Naive B cell (primary cell): ENCODE measurements at places on chromosomes 2 and 18. TPM values are rescaled to one million over a fixed set of nuclear protein-coding genes. Genes with fewer than 3 reads are reported as not detected.
A peak's percentile ranks its signal among the peaks of the same experiment; 100 is the strongest.

Gene TXNDC2
- polyA plus RNA-seq: not detected

Gene DSG4
- polyA plus RNA-seq: not detected

Gene CDCA7
- 1.9 TPM for polyA plus RNA-seq

Gene MZT2B
- polyA plus RNA-seq: 157 TPM

Gene STAM2
- 2.8 TPM for polyA plus RNA-seq

Gene TUBA4B
- polyA plus RNA-seq: not detected

Gene REEP1
- not detected for polyA plus RNA-seq

Gene HOXD11
- polyA plus RNA-seq: not detected

Gene SLC4A5
- 0.82 TPM for polyA plus RNA-seq

Gene CCDC74A
- polyA plus RNA-seq: 0.27 TPM

Gene STAT4
- 0.92 TPM for polyA plus RNA-seq

Gene LBX2
- not detected for polyA plus RNA-seq

Gene PLEK
- polyA plus RNA-seq: 130 TPM

Gene ABCG5
- not detected for polyA plus RNA-seq

GRCh38 chr18:26487437-26487836 is 60.9 kb downstream of the KCTD1 start:
- H3K27ac ChIP-seq: no peak overlapping the region
- no peaks in the 10 kb centered on the region for H3K4me1 ChIP-seq
- H3K4me3 ChIP-seq: no peak overlapping the region

- H3K4me1 ChIP-seq: peaks cover 15% of the 10 kb centered on the region
- no peak overlapping the region for H3K27ac ChIP-seq
- no peak for DNase-seq
- H3K27me3 ChIP-seq: peaks cover 14% of the 10 kb centered on the region
Measured at GRCh38 chr18:31649978-31650719, 34.2 kb downstream of the B4GALT6 start.

- H3K27me3 ChIP-seq: peaks cover 5% of the 10 kb centered on the region
- H3K4me1 ChIP-seq: no peaks in the 10 kb centered on the region
- no peak overlapping the region for H3K4me3 ChIP-seq
- DNase-seq: no peak
- H3K27ac ChIP-seq: no peak overlapping the region
Measured at GRCh38 chr2:210681491-210681890, 125.1 kb downstream of the CPS1 start.

- no peak overlapping the region for H3K4me3 ChIP-seq
- no peak overlapping the region for H3K27ac ChIP-seq
- H3K4me1 ChIP-seq: no peaks in the 10 kb centered on the region
- no peaks in the 10 kb centered on the region for H3K27me3 ChIP-seq
- H3K36me3 ChIP-seq: no peaks in the 10 kb centered on the region
Measured at GRCh38 chr2:128867311-128867710, 548.6 kb upstream of the HS6ST1 start.

GRCh38 chr2:217099561-217099960 is 239.7 kb upstream of the TNP1 start:
- no peak overlapping the region for H3K27ac ChIP-seq
- peaks cover 4% of the 10 kb centered on the region for H3K4me1 ChIP-seq
- no peak overlapping the region for H3K4me3 ChIP-seq
- no peaks in the 10 kb centered on the region for H3K36me3 ChIP-seq

DNA sequence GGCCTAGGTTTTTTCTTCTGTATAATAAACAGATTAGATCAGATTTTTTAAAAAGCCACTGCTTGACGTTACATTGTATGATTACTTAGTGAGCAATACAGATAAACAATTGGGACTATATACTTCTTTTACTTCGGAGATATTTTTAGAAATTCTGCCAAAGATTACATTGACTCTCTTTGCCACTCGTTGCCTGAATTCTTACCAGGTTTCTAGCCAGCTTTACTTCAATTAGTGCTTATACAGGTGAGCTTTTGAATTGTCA is 156.6 kb downstream of the HAUS1 start:
- no peak overlapping the region for H3K4me3 ChIP-seq
- peaks cover 20% of the 10 kb centered on the region for H3K4me1 ChIP-seq
- H3K36me3 ChIP-seq: peaks cover 23% of the 10 kb centered on the region
- no peak overlapping the region for H3K27ac ChIP-seq
- no peaks in the 10 kb centered on the region for H3K27me3 ChIP-seq
- no peak for DNase-seq

DNA sequence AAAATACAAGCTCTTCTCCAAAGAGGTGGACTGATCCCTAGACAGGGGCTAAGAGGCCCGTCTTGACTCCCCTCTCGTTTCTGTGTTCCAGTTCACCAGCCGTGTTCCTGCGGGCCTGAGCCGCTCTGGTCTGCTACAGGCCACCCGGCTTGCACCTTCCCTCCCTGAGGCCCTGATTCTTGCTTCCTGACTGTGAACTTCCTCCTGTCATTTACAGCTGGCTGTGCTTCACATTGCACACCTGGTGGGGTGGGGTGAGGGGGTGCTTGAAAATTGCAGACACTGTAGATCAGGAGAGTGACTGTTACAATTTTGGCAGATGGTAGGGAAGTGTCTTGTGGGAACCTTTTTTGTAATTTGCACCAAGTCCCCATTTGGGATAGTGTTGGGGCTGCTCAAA is 64.4 kb downstream of the TSN start:
- no peaks in the 10 kb centered on the region for H3K36me3 ChIP-seq
- peaks cover 1% of the 10 kb centered on the region for H3K27me3 ChIP-seq
- no peak for DNase-seq
- H3K27ac ChIP-seq: peak overlapping the region; percentile 46

- H3K27me3 ChIP-seq: no peaks in the 10 kb centered on the region
- no peaks in the 10 kb centered on the region for H3K36me3 ChIP-seq
- DNase-seq: peak; percentile 60
- no peak overlapping the region for H3K4me3 ChIP-seq
Measured at GRCh38 chr2:143110758-143111428, 18.3 kb upstream of the ARHGAP15 start.

- no peaks in the 10 kb centered on the region for H3K36me3 ChIP-seq
- no peak overlapping the region for H3K27ac ChIP-seq
Measured at GRCh38 chr2:151027151-151027550, 234.5 kb downstream of the RBM43 start.

- no peak overlapping the region for H3K4me3 ChIP-seq
- no peak for DNase-seq
- no peaks in the 10 kb centered on the region for H3K36me3 ChIP-seq
Measured at GRCh38 chr2:20378891-20379519, 28.4 kb upstream of the PUM2 start.

DNA sequence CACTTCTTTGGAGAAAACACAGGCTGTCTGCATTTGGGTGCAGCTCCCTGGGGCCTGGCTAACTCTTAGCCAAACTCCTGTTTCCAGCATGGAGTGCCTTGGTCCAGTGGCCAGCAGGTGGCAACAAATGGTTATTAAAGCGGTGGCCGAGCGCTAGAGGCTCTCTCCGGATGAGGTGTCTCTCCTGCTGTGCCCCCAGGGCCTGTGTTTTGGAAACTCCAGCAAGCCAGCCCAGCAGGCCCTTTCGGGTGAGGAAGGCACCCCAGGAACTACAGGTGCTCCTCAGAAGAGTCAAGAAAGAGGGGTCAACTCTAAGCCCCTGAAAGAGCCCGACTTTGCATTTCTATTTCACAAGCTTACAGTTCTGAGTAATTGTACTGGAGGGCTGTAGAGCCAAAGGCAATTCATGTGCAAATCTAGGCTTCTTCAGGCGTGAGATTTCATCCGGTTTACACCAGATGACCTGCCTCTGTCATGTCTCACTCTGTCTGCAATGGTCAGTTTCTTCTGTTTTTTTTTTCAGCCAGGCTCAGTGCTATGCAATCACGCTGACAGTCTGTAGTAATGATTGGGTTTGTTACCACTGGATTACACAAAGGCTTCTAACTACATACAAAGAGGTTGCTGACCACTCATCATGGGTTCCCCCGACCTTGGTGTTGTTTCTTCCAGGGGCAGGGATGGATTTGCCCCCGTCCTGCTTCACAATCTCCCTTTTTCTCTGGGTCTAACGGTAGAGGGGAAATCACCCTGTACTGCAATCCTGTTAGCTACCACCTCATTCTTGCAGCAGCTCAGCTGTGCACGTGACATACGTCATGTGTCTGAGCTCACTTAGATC is 7.6 kb upstream of the CHRNA1 start:
- no peak for DNase-seq
- H3K27me3 ChIP-seq: peaks cover 28% of the 10 kb centered on the region
- H3K4me3 ChIP-seq: no peak overlapping the region

DNA sequence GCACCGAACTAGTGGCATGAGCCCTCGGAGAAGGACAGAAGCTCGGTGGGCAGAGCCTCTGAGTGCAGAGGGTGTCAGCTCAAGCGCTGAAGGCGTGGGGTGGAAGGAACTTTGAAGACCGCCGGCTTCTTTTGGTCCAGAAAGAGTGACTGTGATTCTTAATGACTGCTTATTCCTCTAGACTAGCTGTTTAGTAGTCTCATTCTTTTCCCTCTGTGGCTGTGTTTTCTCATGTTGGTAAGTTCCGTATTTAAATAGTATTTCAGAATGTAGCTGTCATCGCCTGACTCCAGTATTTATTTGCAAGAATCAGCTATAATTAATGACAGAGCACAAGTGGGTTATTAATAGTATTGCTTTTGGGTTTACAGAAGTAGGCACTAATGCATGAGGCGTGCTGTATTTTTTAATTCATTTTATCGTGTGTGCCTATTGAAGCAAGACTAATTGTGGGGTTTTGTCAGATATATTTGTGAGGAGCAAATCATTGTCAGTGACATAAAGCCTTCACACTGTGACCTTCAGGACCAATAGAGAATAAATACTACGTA is 80.8 kb upstream of the NFATC1 start:
- no peaks in the 10 kb centered on the region for H3K27me3 ChIP-seq
- H3K4me1 ChIP-seq: no peaks in the 10 kb centered on the region
- H3K4me3 ChIP-seq: no peak overlapping the region
- no peak overlapping the region for H3K27ac ChIP-seq

GRCh38 chr2:230434677-230435324 is 18.8 kb downstream of the SP100 start:
- H3K36me3 ChIP-seq: peaks cover 24% of the 10 kb centered on the region
- no peak for DNase-seq
- H3K4me1 ChIP-seq: peaks cover 52% of the 10 kb centered on the region
- peak overlapping the region; percentile 64 for H3K4me3 ChIP-seq
- H3K27me3 ChIP-seq: no peaks in the 10 kb centered on the region

DNA sequence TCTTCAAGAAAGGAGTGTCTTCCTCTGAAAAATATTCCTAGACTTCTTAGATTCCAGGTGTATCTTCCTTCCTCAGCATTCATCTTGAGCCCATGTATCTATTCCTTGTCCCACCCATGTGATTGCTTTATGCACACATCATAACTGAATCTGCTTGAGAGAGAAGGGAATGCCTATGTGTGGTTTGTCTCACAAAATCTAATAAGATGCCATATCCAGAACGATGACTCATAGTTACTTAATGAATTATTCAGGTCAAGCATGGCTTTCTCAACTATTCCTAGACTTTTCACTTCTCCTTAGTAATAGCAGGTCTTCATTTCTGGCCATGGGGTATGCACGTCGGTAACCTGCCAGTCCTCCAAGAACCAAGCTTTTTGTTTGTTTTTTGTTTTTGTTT is 121.8 kb downstream of the SETBP1 start:
- peaks cover 40% of the 10 kb centered on the region for H3K36me3 ChIP-seq
- peaks cover 83% of the 10 kb centered on the region for H3K4me1 ChIP-seq
- H3K27me3 ChIP-seq: no peaks in the 10 kb centered on the region
- H3K27ac ChIP-seq: peak overlapping the region; percentile 3
- DNase-seq: no peak
- H3K4me3 ChIP-seq: no peak overlapping the region

DNA sequence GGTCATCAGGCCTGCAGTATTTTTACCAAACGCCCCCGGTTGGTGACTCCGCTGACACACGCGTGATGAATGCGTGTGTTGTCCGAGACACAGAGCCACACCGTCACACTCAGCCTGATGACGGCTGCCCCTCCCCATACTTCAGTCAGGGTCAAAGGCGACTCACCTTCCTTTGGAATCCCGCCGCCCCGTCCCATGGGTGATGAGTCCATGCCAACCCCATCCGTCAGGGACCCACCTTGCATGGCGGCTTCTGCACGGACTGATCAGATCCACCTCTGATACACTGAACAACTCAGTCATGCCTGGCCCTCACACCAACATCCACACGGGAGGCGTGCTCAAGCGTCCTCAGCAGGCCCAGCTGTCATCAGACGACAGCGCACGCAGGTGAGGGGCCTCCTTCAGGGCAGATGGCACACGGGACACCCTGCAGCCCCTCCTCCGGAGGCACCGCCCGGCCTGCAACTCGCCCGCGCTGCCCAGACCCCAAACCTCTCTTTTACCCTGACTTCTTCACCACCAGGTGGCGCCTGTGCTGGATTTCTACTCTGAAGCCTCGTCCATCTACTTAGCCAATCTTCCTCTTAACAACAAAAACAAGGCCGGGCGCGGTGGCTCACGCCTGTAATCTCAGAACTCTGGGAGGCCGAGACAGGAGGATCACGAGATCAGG is 89.2 kb downstream of the ZNF516 start:
- H3K27ac ChIP-seq: no peak overlapping the region
- H3K4me1 ChIP-seq: peaks cover 26% of the 10 kb centered on the region
- H3K27me3 ChIP-seq: no peaks in the 10 kb centered on the region
- peaks cover 11% of the 10 kb centered on the region for H3K36me3 ChIP-seq
- peak; percentile 25 for DNase-seq
- H3K4me3 ChIP-seq: no peak overlapping the region

GRCh38 chr2:199464606-199465352 is 7.0 kb upstream of the SATB2 start:
- H3K4me1 ChIP-seq: peaks cover 26% of the 10 kb centered on the region
- no peak overlapping the region for H3K4me3 ChIP-seq
- DNase-seq: no peak
- H3K27me3 ChIP-seq: peaks cover 60% of the 10 kb centered on the region
- no peak overlapping the region for H3K27ac ChIP-seq

GRCh38 chr18:78295262-78295661 is 684.4 kb upstream of the SALL3 start:
- no peaks in the 10 kb centered on the region for H3K4me1 ChIP-seq
- no peaks in the 10 kb centered on the region for H3K36me3 ChIP-seq
- H3K27me3 ChIP-seq: no peaks in the 10 kb centered on the region
- H3K4me3 ChIP-seq: no peak overlapping the region
- H3K27ac ChIP-seq: no peak overlapping the region

DNA sequence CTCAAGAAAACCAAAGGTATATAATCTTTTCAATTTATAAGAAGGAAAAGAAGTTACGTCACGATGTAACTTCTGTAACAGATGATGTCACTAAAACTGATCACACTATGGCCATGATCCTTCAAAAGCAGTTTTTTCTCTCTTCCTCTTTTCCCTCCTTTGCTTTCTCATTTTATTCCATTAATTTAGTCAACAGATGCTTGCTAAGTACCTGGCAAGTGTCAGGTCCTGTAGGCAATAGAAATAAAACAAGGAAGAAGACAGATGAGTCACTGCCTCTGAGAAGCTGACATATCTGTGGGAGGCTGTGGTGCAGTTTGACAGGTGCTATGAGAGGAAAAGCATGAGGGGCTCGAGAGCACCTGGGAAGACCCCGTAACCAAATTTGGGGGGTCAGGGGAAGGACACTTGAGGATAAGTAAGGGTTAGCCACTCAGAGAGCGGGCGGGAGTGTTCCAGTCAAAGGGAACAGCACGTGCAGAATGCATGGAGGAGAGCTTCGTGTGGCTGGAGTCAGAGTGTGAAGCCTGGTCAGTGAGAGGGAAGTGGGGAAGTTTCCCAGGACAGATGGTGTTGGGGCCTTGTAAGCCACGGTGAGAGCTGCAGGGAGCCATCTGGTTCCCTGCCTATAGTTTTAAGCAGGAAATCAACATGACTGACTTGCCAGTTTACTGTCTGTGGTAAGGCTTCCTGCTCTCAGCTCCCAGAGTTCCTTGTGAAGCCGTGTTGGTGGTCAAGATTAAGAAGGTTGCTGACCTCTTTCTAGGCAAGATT is 198.8 kb upstream of the FOSL2 start:
- H3K27me3 ChIP-seq: no peaks in the 10 kb centered on the region
- H3K4me1 ChIP-seq: no peaks in the 10 kb centered on the region
- DNase-seq: no peak
- H3K4me3 ChIP-seq: no peak overlapping the region
- H3K36me3 ChIP-seq: no peaks in the 10 kb centered on the region
- no peak overlapping the region for H3K27ac ChIP-seq
